HT1080 (cell line): ENCODE measurements at places on chromosomes 5 and 9.

- no peak for DNase-seq
These were observed 83.7 kb upstream of the DHFR start for GRCh38 chr5:80738466-80738865.

- DNase-seq = no peak
These were observed 29.8 kb downstream of the NEUROG1 start for GRCh38 chr5:135505973-135506372.

DNA sequence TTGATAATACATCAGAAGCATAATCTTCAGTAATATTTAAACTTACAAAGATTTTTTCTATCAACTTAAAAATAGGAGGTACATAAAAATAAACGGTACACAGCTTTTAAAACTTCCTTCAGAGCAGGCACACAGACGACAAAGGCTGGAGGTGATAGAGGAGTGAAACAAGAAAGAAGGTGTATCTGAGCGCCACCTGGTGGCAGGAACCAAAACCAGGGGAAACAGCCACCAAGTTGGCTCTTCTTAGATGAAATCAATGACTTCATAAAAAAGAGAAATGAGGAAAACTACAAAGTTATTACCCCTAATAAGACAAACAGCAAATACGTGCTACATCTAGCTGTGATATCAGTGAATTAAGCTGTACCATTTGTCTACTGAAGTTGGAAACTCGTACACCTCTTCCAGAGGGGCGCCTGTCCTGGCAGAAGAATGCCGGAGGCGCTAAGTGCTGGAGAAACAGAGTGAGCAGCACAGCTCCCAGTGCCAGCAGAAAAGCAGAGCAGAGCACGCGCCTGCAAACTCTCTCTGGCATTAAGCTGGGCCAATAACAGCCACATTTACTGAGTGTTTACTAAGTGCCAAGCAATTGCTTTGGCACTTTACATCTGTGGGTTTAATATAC lies 85.9 kb downstream of the SETX start:
- peak; percentile 61 for DNase-seq

DNA sequence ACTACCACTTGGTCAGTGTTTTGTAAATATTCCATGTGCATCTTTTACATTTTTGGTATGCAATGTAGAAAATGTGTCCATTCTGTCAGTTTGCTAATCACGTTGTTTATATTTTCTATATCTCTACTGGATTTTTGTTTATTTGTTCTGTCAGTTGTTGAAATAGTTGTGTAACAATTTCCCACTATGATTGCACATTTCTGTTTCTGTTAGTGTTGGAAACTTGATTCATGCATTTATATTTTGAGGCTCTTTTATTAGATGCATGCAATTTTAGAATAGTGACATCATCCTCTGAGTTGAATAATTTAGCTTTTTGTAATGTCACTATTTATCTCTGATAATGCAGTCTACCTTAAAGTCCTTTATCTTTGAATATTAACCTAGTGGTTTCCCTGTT lies 25.8 kb upstream of the LECT2 start:
- no peak for DNase-seq

DNA sequence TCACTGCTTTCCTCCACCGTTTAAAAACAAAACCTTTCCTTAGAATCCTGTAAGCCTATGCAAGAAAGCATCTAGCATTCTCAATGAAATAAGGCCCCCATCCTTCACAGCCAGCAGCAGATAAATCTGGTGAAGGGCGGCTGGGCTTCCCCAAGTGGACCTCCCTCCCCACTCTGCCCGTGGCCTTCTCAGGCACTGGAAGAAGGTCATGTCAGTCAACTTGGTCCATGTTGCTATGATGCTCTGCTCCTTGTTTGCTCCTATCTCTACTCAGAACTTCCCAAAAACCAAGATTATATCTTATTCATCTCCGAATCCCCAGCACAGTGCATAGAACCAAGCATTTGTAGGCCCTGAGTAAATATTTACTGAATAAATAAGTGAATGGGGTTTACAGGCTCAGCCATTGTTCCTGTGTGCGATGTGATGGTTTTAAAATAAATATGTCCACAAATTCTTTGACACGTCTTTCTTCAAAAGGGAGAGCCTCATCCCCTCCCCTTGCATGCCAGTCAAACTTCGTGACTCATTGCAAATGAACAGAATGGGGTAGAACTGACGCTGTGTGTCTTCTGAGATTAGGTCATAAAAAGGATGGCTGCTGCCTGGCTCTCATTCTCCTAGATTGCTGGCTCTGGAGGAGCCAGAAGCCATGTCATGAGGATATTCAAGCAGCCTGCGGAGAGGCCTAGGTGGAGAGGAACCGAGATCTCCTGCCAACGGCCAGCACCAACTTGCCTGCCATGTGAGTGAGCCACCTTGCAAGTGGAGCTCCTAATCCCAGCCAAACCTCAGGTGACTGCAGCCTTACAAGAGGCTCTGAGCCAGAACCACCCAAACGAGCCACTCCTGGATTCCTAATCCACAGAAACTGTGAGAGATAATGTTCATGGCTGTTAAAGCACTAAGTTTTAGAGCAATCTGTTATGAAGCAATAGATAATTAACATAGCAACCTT lies 70.5 kb downstream of the MED27 start:
- peak; percentile 34 for DNase-seq

- peak; percentile 45 for DNase-seq
These were observed 61.7 kb downstream of the HSPA4 start for GRCh38 chr5:133113331-133114061.

GRCh38 chr5:137695651-137696428 lies 40.0 kb downstream of the KLHL3 start:
- DNase-seq = no peak

- no peak for DNase-seq
These were observed 44.2 kb downstream of the KIAA1958 start for GRCh38 chr9:112530751-112531205.

- DNase-seq = no peak
These were observed 2.8 kb downstream of the PDE6A start for GRCh38 chr5:149941795-149942194.

GRCh38 chr5:108743319-108743718 lies 4.4 kb upstream of the FER start:
- no peak for DNase-seq

GRCh38 chr5:107126341-107126740 lies 544.4 kb downstream of the EFNA5 start:
- no peak for DNase-seq

- peak; percentile 98 for DNase-seq
These were observed 55.9 kb upstream of the STXBP1 start for GRCh38 chr9:127555840-127556820.

DNA sequence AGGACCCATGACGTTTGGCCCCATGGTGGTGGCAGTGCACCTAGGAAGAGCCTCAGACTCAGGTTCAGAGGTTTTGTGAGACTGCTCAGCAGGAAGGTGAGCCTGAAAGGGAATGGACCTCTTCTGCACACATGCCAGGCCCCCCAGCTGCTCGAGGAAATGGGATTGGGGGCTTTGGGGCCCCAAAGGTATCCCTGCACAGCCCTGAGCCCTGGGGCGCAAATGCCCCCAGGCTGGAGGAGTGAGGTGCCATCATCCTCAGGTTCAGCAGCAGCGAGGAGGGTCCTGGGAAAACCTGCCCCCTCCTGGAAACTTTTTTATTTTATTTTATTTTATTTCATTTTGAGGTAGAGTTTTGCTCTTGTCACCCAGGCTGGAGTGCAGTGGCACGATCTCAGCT lies 171.8 kb upstream of the MVB12B start:
- DNase-seq = no peak

GRCh38 chr9:89926691-89927220 lies 321.9 kb downstream of the GADD45G start:
- DNase-seq = no peak

- no peak for DNase-seq
These were observed 87.1 kb downstream of the AMBP start for GRCh38 chr9:113990975-113991471.

- no peak for DNase-seq
These were observed 10.4 kb upstream of the F2R start for GRCh38 chr5:76705574-76705973.

GRCh38 chr5:28374492-28374967 lies 1336.1 kb upstream of the CDH9 start:
- peak; percentile 47 for DNase-seq

GRCh38 chr5:113380807-113381326 lies 53.9 kb downstream of the TSSK1B start:
- DNase-seq = no peak
